ENCODE measurements at places on chromosomes 5 and 9. TPM values are rescaled to one million over a fixed set of nuclear protein-coding genes. Genes with fewer than 3 reads are reported as not detected.

ADCY2 gene
- not detected for total RNA-seq

DNA sequence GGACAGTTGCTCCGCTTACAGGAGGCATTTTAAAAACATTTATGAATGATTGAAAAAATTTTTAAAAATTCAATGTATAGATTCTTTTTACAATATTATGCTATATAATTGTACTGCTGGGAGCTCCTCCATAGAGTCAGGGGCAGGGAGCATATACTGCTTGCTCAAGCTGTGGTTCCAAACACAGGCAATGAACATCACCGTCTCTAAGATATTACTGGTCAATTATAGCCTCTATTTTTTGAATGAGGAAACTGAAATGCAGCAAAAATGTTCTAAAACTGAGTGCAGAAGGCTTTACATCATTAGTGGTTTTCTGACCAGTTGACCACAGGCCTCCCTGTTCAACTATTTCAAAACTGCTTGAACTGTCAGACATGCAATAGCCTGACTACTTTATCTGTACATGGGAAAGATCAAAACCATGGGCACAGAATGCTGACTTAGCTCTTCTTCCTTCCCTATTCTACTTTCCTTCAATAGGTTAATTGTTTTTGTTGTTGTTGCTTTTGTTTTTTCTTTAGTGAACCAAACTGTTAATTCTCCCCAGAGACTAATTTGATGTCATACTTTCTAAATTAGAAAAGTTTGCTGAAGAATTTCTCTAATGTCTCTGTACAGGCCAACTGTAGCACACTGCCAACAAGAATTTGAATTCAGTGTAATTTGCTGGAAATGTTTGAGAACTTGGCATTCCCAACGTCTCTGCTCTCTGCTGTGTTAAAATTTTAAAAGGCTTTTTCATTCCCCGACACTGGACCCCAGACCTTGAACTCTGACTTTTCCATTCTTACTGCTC, 107.6 kb upstream of the MPDZ start:
- DNase-seq: peak; percentile 86

PCDHGB6 gene
- 2.3 TPM for total RNA-seq

DNA sequence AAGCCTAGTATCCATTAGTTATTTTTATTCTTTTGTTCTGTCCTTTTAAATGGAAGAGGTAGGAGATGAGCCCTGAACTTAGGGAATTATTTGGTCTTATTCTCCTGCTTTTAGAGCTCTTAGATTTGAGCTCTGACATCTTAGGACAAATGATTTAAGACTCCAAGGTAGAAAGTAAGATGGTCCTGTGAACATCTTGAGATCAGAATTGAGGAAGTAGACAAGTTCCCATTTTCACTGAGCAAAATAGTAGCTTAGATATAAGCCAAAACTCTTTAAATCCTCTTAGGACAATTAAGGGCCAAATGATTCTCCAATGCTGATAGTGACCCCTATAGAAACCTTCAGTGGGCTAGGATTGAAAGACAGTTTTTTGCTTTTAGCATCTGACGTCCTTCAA, 53.0 kb upstream of the RUSC2 start:
- no peak for DNase-seq

GRCh38 chr5:168159425-168159824, 132.0 kb upstream of the WWC1 start:
- peak; percentile 96 for DNase-seq

GRCh38 chr5:6551287-6551954, 81.4 kb downstream of the NSUN2 start:
- DNase-seq: no peak

FOXD4L6 gene
- total RNA-seq: 0.10 TPM

- peak; percentile 27 for DNase-seq
Measured at GRCh38 chr5:158751961-158752655, 347.6 kb downstream of the EBF1 start.

COL5A1 gene
- total RNA-seq: 12.8 TPM

DNA sequence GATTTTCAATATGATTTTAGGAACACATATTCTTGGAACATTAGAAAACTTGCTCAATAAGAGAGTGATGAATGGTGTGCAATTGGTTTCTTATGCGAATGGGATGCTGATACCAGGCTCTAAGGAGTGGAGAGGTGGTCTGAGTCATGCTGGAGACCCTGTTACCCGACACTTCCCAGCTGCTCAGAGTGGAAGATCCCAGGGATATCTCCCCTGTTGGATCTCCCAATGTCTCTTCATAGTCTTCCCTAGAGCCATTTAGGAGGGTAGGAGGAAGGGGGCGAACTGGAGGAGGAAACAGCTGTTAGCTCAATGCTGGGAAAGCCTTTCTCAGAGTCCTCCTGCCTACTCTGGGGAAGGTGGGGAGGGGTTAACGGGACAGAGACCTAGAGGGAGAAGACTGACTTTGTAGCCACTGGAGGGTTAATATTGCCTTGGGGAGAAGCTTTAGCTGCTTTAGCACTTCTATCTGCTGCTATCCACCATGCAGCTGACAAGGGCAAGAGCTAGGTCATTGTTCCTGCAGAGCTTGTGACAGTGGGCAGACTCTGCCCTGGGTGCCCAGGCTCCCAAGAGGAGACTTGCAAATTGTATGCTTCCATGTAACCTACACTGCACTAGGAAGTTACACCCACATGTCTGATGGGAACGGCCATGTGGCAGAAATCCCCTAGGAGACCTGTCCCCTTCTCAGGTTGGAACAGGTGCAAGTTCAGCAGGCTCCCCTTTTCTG, 301.0 kb downstream of the GADD45G start:
- no peak for DNase-seq

KIF4B gene
- total RNA-seq: 0.05 TPM
